ENCODE measurements at places on chromosomes 1 and 21.
A peak's percentile ranks its signal among the peaks of the same experiment; 100 is the strongest.

- no peak overlapping the region for H3K4me3 ChIP-seq
- H3K27me3 ChIP-seq, result no peaks in the 10 kb centered on the region
- no peaks in the 10 kb centered on the region for H3K4me1 ChIP-seq
- H3K27ac ChIP-seq, result no peak overlapping the region
- no peaks in the 10 kb centered on the region for H3K36me3 ChIP-seq
Measured at GRCh38 chr1:194477908-194478307, 1291.5 kb upstream of the B3GALT2 start.

- H3K4me3 ChIP-seq, result no peak overlapping the region
- DNase-seq, result no peak
- no peaks in the 10 kb centered on the region for H3K4me1 ChIP-seq
- H3K36me3 ChIP-seq, result no peaks in the 10 kb centered on the region
- H3K27ac ChIP-seq, result no peak overlapping the region
Measured at GRCh38 chr1:214518361-214518760, 33.0 kb downstream of the PTPN14 start.

DNA sequence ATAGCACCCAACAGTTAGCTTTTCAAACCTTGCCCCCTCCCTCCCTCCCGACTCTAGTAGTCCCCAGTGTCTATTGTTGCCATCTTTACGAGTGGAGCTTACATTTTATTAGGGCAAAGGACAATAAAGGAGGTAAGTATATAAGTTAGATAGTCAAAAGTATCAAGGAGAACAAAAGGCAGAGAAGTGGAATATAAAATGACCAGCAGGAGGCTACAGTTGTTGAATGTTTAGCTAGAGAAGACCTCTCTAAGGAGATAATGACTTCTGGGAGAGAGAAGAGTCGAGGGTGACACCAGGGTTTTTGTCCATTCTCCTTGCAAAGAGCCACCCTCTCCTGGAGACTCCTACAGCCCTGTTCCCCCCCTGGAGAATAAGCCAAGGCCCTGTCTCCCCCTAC, 48.7 kb downstream of the SYT6 start:
- no peak overlapping the region for H3K27ac ChIP-seq
- no peaks in the 10 kb centered on the region for H3K4me1 ChIP-seq
- DNase-seq, result no peak
- H3K36me3 ChIP-seq, result no peaks in the 10 kb centered on the region
- no peak overlapping the region for H3K4me3 ChIP-seq

- H3K27ac ChIP-seq, result no peak overlapping the region
- no peaks in the 10 kb centered on the region for H3K4me1 ChIP-seq
- no peaks in the 10 kb centered on the region for H3K27me3 ChIP-seq
- DNase-seq, result no peak
- no peak overlapping the region for H3K4me3 ChIP-seq
Measured at GRCh38 chr1:5865774-5866173, 126.5 kb downstream of the NPHP4 start.

- no peak overlapping the region for H3K27ac ChIP-seq
- no peak overlapping the region for H3K4me3 ChIP-seq
- H3K4me1 ChIP-seq, result no peaks in the 10 kb centered on the region
- no peaks in the 10 kb centered on the region for H3K27me3 ChIP-seq
Measured at GRCh38 chr1:172089768-172090510, 248.6 kb downstream of the DNM3 start.

- H3K36me3 ChIP-seq, result no peaks in the 10 kb centered on the region
- peaks cover 28% of the 10 kb centered on the region for H3K27me3 ChIP-seq
- no peak overlapping the region for H3K27ac ChIP-seq
- no peak overlapping the region for H3K4me3 ChIP-seq
- no peak for DNase-seq
Measured at GRCh38 chr1:156448134-156448967, 52.2 kb downstream of the MEF2D start.

DNA sequence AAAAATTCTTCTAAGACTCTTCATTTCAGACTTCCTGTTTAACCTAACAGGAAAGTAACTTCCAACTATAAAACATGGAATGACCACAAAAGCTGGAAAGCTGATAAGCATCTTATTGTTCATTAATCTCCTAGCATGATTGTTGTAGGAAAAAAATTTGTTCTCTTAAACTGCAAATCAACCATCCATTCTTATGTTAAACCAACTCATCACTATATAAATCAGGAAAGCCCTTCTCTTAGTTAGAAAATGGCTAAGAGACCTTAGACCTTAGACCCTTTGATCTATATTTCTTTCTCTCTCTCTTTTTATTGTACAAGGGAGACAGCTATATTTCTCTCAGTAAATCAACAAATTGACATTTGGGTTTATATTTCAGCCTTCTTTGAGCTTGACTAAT, 101.4 kb downstream of the UBE2U start:
- H3K27me3 ChIP-seq, result no peaks in the 10 kb centered on the region
- H3K4me3 ChIP-seq, result no peak overlapping the region
- H3K36me3 ChIP-seq, result no peaks in the 10 kb centered on the region
- H3K4me1 ChIP-seq, result no peaks in the 10 kb centered on the region
- DNase-seq, result no peak

DNA sequence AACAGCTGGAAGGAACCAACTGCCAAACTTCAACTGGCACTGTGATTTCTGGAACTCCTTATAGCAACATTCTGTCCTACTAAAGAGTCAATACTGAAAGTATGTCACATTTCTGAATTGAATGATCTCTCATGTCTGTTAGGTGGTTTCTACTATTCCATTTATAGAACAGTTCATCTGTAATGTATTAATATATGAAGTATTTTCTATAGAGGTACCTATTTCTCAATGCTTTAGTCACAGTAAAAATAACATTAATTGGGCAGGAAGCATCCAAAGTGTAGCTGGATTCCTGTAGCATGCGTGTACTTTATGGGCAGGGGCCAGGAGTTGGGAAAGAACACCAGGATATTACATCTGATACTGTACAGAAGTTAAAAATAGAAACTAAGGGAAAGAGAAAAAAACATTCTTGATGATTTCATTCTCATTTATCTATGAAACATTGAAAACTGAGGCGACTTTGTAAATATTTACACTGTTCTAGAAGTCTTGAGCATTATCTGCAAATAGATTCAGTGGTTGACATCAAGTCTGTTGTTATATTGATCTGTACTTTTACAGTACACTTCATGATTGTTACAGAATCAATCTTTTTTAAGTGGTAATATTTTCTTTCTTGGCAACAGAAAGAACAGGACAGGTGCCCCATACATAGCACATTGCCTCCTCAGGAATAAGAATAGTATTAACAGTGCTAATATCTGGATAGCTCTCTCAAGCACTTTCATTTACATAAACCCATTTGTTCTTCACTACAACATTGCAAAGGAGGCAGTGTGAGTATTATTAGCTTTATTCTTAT, 6.2 kb upstream of the ZNF281 start:
- no peaks in the 10 kb centered on the region for H3K27me3 ChIP-seq
- peak overlapping the region; percentile 46 for H3K27ac ChIP-seq
- no peaks in the 10 kb centered on the region for H3K36me3 ChIP-seq
- peaks cover 19% of the 10 kb centered on the region for H3K4me1 ChIP-seq
- DNase-seq, result peak; percentile 40
- no peak overlapping the region for H3K4me3 ChIP-seq

GRCh38 chr1:3040004-3040403, 18.7 kb downstream of the ACTRT2 start:
- H3K4me1 ChIP-seq, result no peaks in the 10 kb centered on the region
- H3K27me3 ChIP-seq, result peaks cover 89% of the 10 kb centered on the region
- no peak overlapping the region for H3K4me3 ChIP-seq
- H3K27ac ChIP-seq, result no peak overlapping the region
- no peak for DNase-seq

GRCh38 chr1:204461331-204462228, 33.0 kb downstream of the PIK3C2B start:
- no peak overlapping the region for H3K27ac ChIP-seq
- H3K27me3 ChIP-seq, result no peaks in the 10 kb centered on the region
- H3K4me1 ChIP-seq, result no peaks in the 10 kb centered on the region
- no peaks in the 10 kb centered on the region for H3K36me3 ChIP-seq
- no peak for DNase-seq
- H3K4me3 ChIP-seq, result no peak overlapping the region

DNA sequence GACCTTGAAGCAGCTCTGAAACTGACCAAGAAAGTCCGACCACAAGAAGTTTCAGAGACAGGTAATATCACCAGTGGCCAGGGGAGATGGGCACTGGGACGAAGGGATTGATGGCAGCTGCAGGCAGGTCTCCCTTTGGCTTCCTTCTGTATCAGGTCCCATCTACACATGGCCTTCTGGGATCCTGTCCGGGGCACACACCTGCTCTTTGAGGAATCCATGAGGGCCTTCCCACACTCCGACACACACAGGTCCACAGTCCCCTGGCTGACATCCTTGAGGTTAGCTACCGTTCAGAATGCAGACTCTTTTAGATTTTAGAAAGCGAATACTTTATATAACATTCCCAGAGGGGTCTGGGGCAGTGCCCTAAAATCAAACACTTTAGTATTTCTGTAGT, 26.5 kb upstream of the TMEM125 start:
- H3K27me3 ChIP-seq, result no peaks in the 10 kb centered on the region
- H3K27ac ChIP-seq, result no peak overlapping the region

DNA sequence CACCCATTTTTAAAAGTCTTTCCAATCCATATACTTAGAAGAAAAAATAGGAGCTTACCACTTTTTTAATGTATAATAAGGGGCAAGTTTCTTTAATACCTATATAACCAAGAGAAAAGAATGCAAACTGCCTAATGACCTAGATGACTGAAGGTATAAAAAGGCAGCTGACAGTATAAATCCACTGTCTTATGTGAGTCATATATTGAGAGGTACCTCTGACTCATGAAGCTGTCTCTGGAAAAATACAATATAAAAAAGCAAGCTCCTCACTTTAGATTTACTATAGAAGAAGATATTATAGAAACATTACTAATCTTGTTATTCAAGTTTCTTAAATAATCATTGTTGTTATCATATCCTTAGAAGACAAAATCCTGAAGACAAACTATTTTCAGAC, 144.2 kb downstream of the VAV3 start:
- no peak overlapping the region for H3K4me3 ChIP-seq
- no peak overlapping the region for H3K27ac ChIP-seq
- no peaks in the 10 kb centered on the region for H3K4me1 ChIP-seq

- H3K36me3 ChIP-seq, result no peaks in the 10 kb centered on the region
- H3K27me3 ChIP-seq, result no peaks in the 10 kb centered on the region
- peak; percentile 35 for DNase-seq
- no peak overlapping the region for H3K27ac ChIP-seq
Measured at GRCh38 chr21:14306126-14306907, 76.6 kb downstream of the HSPA13 start.

DNA sequence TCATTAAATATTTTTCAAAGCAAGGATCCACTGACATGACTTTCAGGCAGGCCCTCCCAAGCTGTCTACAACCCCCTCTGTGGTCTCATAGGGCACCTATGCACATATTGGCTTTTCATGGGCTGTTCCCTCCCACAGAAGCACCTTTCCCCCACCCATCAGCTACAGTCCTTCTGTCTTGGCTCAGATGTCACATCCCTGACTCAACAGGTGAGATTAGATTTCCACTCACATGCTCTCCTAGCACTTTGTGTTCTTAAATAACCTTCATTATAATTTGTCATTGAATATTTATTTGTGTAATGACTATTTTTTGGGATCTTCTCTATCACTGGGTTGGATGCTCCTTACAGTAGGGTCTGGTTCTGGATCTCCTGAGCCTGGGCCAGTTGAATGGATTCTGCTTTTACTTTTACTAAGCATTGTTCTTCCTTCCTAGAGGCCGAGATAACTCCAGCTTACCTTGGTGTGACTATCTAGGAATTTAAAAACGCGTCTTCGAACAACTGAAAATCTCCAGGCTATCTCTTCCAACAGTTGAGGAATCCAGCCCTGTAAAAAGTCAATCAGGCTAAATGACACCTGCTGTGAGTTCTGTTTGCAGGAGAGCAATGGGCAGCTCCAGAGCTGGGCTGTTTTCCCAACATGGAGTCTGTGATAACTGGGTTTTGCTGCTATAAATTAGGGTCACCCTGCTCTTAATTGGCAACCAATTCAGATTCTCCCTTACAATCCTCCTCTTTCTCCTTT, 16.2 kb downstream of the ROR1 start:
- no peak overlapping the region for H3K4me3 ChIP-seq
- no peaks in the 10 kb centered on the region for H3K36me3 ChIP-seq
- no peaks in the 10 kb centered on the region for H3K27me3 ChIP-seq
- no peaks in the 10 kb centered on the region for H3K4me1 ChIP-seq
- DNase-seq, result no peak
- no peak overlapping the region for H3K27ac ChIP-seq

GRCh38 chr1:54575161-54575560, 27.1 kb downstream of the ACOT11 start:
- no peak overlapping the region for H3K27ac ChIP-seq
- H3K4me1 ChIP-seq, result no peaks in the 10 kb centered on the region
- DNase-seq, result no peak
- no peaks in the 10 kb centered on the region for H3K36me3 ChIP-seq

GRCh38 chr1:241848686-241849344, 811 bp downstream of the EXO1 start:
- H3K4me3 ChIP-seq, result peak overlapping the region; percentile 98
- H3K27me3 ChIP-seq, result no peaks in the 10 kb centered on the region
- peaks cover 3% of the 10 kb centered on the region for H3K36me3 ChIP-seq
- H3K27ac ChIP-seq, result peak overlapping the region; percentile 96
- no peak for DNase-seq

GRCh38 chr1:26857473-26858060, 5.4 kb upstream of the SFN start:
- no peak overlapping the region for H3K4me3 ChIP-seq
- peaks cover 8% of the 10 kb centered on the region for H3K4me1 ChIP-seq

DNA sequence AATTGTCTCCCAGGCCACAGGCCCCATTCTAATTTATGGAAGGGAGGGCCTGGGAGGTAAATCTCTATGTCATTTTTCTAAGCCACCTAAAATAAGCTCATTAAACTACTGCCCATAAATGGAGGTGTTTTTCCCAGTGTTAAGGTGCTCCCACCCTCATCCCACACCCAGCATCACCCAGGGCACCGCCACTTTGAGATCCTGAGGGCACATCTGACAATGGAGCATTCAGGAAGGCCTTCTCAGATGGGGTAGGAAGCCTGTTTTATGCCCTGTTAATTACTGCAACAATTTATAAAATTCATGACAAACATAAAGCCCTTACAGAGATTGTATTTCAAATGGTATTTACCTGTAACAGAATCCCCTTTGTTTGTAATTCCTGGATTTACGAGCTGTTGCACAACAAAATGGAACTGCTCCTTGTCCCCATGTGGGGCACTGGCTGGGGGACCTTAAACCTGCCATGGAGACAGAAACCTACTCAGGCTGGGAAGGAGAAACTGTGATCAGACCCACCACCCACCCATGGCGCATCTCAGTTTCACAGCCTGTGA, 319.5 kb upstream of the USP24 start:
- H3K36me3 ChIP-seq, result no peaks in the 10 kb centered on the region
- no peaks in the 10 kb centered on the region for H3K4me1 ChIP-seq
- no peak overlapping the region for H3K4me3 ChIP-seq
- DNase-seq, result no peak
- H3K27me3 ChIP-seq, result no peaks in the 10 kb centered on the region

DNA sequence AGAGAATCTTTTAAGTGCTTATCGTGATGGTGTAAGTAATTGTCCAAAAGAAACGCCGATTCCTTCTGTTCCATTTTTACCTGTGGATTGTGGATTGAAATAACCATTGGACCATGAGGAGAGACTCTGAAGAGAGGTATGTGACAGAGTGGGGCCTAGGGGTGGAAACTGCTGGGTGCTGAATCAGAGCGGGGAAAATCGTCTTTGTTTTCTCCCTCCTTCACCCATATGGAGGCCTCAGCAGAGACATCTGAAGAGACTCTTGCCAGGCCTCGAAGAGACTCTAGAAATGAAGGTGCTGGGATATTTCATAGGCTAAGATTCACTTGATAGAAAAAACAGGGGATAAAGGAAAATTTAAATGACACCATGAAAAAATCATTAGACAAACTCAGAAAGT, 1327.0 kb downstream of the BRINP3 start:
- no peak for DNase-seq
